Stomach (tissue), 19 donors: ENCODE measurements at places on chromosomes 2 and 18. TPM values are rescaled to one million over a fixed set of nuclear protein-coding genes. Genes with fewer than 3 reads are reported as not detected.
A peak's percentile ranks its signal among the peaks of the same experiment; 100 is the strongest.

- H3K27me3 ChIP-seq, result no peaks in the 10 kb centered on the region
- no peak for DNase-seq
- H3K27ac ChIP-seq, result no peak overlapping the region
- no peaks in the 10 kb centered on the region for H3K4me1 ChIP-seq
- H3K4me3 ChIP-seq, result no peak overlapping the region
These were observed 272.3 kb upstream of the FBXO11 start for GRCh38 chr2:48178611-48179010.

- peaks cover 19% of the 10 kb centered on the region for H3K36me3 ChIP-seq
- no peak overlapping the region for H3K27ac ChIP-seq
- H3K27me3 ChIP-seq, result no peaks in the 10 kb centered on the region
- DNase-seq, result no peak
- H3K4me3 ChIP-seq, result no peak overlapping the region
These were observed 68.5 kb downstream of the ABI2 start for GRCh38 chr2:203396667-203397066.

DNA sequence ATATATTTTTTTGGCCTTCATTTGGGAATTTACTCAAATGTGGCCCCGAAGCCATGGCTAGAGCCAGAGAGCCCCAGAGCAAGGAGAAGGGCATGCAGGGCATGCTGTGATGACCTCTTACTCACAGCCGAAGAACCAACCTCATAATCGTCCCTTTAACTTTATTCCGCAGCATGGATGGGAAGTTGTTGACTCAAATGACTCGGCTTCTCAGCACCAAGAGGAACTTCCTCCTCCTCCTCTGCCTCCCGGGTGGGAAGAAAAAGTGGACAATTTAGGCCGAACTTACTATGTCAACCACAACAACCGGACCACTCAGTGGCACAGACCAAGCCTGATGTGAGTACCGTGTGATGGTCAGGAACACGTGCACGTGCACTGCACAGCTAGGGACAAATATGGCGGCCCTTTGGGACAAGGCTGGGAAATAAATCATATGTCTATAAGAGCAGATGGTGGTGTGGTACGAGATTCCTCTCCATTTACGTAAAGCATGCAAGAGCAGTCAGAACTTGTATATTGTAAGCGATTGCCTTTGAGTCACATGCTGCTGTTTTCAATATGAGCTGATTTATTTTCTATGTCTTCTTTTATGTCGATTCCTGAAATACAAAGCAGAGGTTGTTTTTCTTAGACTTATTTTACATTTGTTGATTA is 280.9 kb downstream of the NEDD4L start:
- H3K27ac ChIP-seq, result no peak overlapping the region
- H3K36me3 ChIP-seq, result peaks cover 53% of the 10 kb centered on the region
- no peaks in the 10 kb centered on the region for H3K27me3 ChIP-seq
- peaks cover 20% of the 10 kb centered on the region for H3K4me1 ChIP-seq

- H3K4me3 ChIP-seq, result no peak overlapping the region
- no peak overlapping the region for H3K27ac ChIP-seq
- no peak for DNase-seq
- no peaks in the 10 kb centered on the region for H3K27me3 ChIP-seq
These were observed 311.5 kb upstream of the SYT4 start for GRCh38 chr18:43588838-43589237.

The TFCP2L1 gene
- 154 TPM for total RNA-seq

DNA sequence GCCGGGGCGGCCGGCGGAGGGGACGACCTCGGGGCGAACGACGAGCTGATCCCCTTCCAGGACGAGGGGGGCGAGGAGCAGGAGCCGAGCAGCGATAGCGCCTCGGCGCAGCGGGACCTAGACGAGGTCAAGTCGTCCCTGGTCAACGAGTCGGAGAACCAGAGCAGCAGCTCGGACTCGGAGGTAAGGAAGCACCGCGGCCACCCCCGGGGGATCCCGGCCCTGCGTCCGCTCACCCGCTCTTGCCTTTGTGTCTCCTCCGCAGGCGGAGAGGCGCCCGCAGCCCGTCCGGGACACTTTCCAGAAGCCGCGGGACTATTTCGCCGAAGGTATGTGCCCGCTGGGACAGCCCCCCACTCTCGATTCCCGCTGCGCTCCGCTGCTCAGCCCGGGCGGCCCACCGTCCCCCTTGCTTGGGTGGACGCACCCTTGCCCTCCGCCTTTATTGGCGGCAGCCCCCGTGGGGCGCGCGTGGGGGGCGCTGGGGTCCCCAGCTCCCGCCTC is 611 bp downstream of the TCF7L1 start:
- DNase-seq, result peak; percentile 71
- H3K27me3 ChIP-seq, result no peaks in the 10 kb centered on the region
- H3K36me3 ChIP-seq, result no peaks in the 10 kb centered on the region
- H3K4me3 ChIP-seq, result peak overlapping the region; percentile 48
- peaks cover 30% of the 10 kb centered on the region for H3K4me1 ChIP-seq

GRCh38 chr18:926946-927345 is 22.3 kb downstream of the ADCYAP1 start:
- H3K27me3 ChIP-seq, result peaks cover 4% of the 10 kb centered on the region
- H3K4me1 ChIP-seq, result no peaks in the 10 kb centered on the region
- H3K27ac ChIP-seq, result no peak overlapping the region
- H3K4me3 ChIP-seq, result no peak overlapping the region

DNA sequence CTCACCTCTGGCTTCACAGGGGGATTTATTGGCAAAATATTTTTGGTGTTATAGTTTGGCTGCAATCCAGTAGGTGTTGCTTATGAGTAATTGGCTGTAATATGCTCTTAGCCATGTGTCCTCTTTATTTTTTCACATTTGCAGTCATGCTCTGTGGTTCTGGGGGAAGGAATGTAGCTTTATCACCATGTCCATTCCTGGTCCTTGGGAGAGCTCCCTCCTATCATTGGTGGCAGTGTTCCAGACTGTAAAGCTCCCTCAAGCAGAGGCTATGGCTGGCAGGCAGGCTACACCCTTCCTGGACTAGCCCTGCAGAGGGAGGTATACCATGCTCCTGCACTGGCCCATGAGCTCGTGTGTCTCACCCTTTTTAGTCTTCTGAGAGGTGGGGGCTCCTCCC is 120.0 kb upstream of the FSIP2 start:
- DNase-seq, result no peak
- H3K36me3 ChIP-seq, result no peaks in the 10 kb centered on the region
- no peaks in the 10 kb centered on the region for H3K4me1 ChIP-seq
- no peak overlapping the region for H3K4me3 ChIP-seq

DNA sequence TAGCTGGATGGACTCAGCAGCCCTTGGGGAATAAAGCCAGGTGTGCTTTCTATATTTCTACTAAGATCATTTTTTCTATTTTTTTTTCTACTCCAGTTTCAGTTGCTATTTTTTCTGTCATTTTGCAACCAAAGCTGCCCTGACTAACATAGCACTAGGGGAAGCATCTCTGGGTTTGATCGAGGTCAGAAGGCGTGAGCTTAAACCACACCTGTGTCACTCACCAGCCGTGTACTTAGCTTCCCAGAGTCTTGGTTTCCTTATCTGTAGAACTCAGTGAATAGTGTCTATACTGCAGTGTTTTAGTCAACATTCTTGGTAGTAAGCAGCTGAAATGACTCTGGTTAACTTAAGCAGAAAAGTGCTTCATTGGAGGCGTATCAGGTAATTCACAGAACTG is 489.6 kb upstream of the SPRED2 start:
- no peaks in the 10 kb centered on the region for H3K36me3 ChIP-seq
- no peak overlapping the region for H3K27ac ChIP-seq
- no peaks in the 10 kb centered on the region for H3K27me3 ChIP-seq
- no peaks in the 10 kb centered on the region for H3K4me1 ChIP-seq
- H3K4me3 ChIP-seq, result no peak overlapping the region
- DNase-seq, result no peak

DNA sequence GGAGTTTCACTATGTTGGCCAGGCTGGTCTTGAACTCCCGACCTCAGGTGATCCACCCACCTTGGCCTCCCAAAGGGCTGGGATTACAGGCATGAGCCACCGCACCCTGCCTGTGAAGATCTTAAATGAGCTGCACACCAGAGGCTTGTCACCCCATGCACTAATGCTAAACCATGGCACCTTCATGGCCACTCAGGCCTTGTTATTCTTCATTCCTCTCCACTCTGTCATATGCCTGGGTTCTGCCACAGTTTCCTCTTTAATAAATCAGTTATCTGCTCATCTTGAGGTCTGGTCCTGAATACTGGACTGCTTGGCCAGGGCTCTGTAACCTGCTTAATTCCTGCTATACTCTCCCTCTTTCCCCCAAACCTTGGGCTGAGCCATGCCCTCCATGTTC is 303.9 kb upstream of the FBXO11 start:
- no peaks in the 10 kb centered on the region for H3K27me3 ChIP-seq
- H3K27ac ChIP-seq, result no peak overlapping the region
- no peak for DNase-seq
- H3K36me3 ChIP-seq, result no peaks in the 10 kb centered on the region
- H3K4me1 ChIP-seq, result no peaks in the 10 kb centered on the region

DNA sequence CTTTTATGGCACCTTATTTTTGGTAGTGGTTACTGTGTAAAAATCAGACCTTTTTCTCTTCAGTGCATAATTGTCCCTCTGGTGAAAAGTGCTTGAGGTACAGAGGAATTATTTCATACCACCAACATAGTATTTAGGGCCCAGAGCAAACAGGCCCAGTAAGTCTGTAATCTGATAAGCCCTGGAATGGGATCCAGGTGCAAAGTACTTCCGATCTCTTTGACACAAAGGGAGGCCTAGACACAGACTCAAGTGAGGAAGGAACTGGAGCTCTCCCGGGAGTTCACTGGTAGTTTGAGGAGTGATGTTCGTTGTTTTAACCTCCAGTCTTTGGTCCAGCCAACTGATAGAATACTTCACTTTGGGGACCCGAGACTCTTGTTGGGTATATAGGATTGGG is 57.4 kb downstream of the RAB31 start:
- DNase-seq, result no peak
- no peak overlapping the region for H3K27ac ChIP-seq
- no peaks in the 10 kb centered on the region for H3K27me3 ChIP-seq

GRCh38 chr2:230557065-230557464 is 141.1 kb downstream of the SP100 start:
- no peak overlapping the region for H3K27ac ChIP-seq
- no peaks in the 10 kb centered on the region for H3K4me1 ChIP-seq
- no peak overlapping the region for H3K4me3 ChIP-seq
- H3K27me3 ChIP-seq, result no peaks in the 10 kb centered on the region
- no peaks in the 10 kb centered on the region for H3K36me3 ChIP-seq

DNA sequence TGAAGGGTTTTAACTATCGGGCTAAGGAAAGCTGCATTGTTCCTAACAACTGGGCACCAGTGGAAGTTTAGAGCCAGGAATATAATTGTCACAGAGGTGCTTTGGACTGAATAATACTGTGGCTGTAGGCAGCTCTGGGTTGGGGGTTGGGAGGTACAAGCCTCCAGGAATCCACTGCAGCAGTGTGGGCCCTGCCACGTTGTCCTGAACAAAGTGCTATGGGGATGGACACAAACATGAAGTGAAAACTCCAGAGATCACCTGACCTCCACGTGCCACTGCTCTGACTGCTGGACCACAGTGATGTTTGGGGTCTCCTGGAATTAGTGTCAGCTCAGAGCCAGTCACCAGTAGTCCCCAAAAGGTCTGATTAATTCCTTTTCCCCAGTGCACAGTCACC is 110.9 kb downstream of the BCL2 start:
- no peak overlapping the region for H3K4me3 ChIP-seq
- no peak overlapping the region for H3K27ac ChIP-seq
- peaks cover 19% of the 10 kb centered on the region for H3K4me1 ChIP-seq
- H3K36me3 ChIP-seq, result no peaks in the 10 kb centered on the region

DNA sequence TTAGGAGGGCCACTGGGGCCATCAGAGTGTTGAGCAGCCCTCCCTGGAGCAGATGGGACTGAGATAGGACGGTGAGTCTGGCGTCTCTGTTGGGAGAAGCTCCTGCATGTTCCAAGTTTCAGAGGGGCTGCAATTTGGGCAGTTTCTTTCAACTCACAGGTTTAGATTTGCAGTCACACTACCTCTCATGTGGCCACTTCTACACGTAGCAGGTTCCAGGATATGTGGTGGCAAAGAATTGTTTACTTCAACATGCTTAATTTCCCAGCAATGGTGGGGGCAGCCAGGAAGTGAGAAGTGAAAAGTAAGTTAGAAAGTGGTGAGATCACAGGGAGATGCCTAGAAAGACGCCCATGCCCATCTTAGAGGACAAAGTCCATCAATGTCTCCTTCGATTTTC is 9.3 kb downstream of the NCK2 start:
- no peak overlapping the region for H3K4me3 ChIP-seq
- H3K27me3 ChIP-seq, result no peaks in the 10 kb centered on the region
- H3K36me3 ChIP-seq, result no peaks in the 10 kb centered on the region

GRCh38 chr2:100126897-100127401 is 15.4 kb downstream of the AFF3 start:
- DNase-seq, result no peak
- no peaks in the 10 kb centered on the region for H3K36me3 ChIP-seq
- H3K27ac ChIP-seq, result no peak overlapping the region
- no peaks in the 10 kb centered on the region for H3K27me3 ChIP-seq
- no peak overlapping the region for H3K4me3 ChIP-seq
- no peaks in the 10 kb centered on the region for H3K4me1 ChIP-seq

- H3K4me3 ChIP-seq, result no peak overlapping the region
- DNase-seq, result no peak
- no peaks in the 10 kb centered on the region for H3K36me3 ChIP-seq
- H3K27me3 ChIP-seq, result no peaks in the 10 kb centered on the region
- H3K27ac ChIP-seq, result no peak overlapping the region
- no peaks in the 10 kb centered on the region for H3K4me1 ChIP-seq
These were observed 847.9 kb upstream of the CHAC2 start for GRCh38 chr2:52919673-52920072.

The VPS4B gene
- 65.4 TPM for total RNA-seq

DNA sequence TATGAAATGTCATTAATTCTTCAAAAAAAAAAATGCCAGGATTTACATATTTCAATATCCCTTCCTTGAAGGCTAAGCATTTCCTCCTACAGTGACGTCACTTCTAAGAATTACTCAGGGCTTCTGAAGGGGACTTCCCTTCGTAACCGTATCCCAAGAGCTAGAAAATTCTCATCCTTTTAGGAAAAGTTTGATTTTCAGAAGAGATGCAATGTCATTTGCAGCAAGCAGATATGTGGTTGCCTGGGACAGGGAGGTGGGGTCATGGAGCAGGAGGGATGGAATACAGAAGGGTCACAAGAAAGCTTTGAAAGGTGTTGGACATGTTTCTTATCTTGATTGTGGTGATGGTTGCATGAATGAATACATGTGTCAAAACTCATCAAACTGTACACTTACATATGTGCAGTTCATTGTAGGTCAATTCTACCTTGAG is 97.0 kb upstream of the ATL2 start:
- H3K36me3 ChIP-seq, result no peaks in the 10 kb centered on the region
- no peaks in the 10 kb centered on the region for H3K27me3 ChIP-seq
- H3K4me3 ChIP-seq, result no peak overlapping the region

The CYP1B1 gene
- total RNA-seq, result 106 TPM

GRCh38 chr18:12391487-12392165 is 14.6 kb upstream of the AFG3L2 start:
- no peaks in the 10 kb centered on the region for H3K36me3 ChIP-seq
- peak; percentile 87 for DNase-seq
- no peaks in the 10 kb centered on the region for H3K27me3 ChIP-seq
- no peak overlapping the region for H3K27ac ChIP-seq
- H3K4me3 ChIP-seq, result no peak overlapping the region
